HTR-8/SVneo (cell line): ENCODE measurements at places on chromosomes 11 and 22.

GRCh38 chr11:46038529-46038928 is 82.7 kb downstream of the PHF21A start:
- no peak for DNase-seq

- DNase-seq = no peak
Observed at GRCh38 chr11:26418386-26418912, 86.5 kb downstream of the ANO3 start.

DNA sequence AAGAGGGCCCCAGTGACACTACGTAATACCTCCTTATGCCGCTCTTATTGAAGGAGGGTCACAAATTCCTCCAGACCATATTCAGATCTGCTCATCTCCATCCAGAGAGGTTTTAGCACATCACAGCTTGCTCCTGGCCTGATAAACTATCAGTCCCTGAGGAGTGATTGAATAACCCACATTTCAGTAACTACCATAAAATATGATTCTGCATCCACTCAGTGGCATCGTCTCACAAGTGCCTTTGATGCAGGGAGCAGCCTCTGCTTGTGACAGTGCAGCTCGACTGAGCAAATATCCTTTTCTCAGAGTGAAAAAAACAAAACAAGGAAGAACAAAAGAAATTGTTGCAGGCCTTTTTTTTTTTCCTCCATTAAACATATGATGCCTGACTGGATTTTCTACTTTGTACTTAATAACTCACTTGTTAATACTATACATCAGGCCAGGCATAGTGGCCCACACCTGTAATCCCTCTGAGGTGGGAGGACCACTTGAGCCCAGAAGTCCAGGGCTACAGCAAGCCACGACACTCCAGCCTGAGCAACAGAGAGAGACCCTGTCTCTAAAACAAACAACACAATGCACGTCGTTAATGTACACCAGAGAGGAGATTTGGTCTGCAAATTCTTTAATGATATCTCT is 64.5 kb downstream of the DDX10 start:
- DNase-seq = no peak

- no peak for DNase-seq
Observed at GRCh38 chr11:102457865-102458264, 5.3 kb upstream of the TMEM123 start.

DNA sequence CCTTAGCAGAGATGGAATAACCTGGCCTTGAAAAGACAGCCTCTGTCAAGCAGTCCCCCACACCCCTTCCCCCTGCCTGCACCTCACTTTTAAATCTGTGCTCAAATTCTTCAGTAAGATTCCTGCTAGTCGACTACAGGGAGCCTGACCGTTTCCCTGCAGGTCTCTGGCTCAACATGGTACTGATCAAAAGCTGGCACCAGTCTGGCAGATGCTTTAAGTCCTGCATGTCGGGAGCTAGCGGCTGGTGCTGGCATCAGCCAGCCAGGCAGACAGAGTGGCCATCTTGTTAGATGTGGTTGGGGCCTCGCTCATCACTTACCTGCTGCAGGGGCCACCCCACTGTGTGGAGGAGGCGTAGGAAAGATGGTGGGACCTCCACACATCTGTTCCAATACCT is 204.4 kb upstream of the SORL1-AS1 start:
- no peak for DNase-seq

DNA sequence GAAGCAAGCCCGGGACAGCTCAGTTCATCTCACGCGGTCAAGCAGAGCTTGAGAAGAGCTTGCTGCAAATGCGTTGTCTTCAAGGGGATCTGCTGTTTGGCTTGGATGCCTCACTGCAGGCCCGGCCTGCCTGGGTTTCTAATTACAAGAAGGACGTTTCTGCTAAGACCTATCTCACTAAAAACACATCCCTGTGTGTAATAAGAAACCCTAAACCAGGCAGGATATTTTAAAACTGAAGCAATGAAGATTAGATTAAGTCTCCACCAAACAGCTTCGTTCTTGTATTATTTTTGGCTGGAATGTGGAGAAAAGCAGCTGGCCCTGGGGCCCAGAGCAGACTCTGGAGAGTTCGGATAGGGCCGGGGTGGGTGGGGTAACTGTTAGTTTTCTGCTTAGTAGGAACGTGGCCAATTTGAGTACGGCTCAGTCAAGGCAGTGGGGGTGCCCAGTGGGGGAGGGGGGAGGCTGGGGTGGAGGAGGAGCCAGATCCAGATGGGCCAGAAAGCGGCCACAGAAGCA is 6.0 kb downstream of the PKNOX2 start:
- DNase-seq = no peak

GRCh38 chr11:95443386-95443785 is 212.4 kb upstream of the SESN3 start:
- no peak for DNase-seq

DNA sequence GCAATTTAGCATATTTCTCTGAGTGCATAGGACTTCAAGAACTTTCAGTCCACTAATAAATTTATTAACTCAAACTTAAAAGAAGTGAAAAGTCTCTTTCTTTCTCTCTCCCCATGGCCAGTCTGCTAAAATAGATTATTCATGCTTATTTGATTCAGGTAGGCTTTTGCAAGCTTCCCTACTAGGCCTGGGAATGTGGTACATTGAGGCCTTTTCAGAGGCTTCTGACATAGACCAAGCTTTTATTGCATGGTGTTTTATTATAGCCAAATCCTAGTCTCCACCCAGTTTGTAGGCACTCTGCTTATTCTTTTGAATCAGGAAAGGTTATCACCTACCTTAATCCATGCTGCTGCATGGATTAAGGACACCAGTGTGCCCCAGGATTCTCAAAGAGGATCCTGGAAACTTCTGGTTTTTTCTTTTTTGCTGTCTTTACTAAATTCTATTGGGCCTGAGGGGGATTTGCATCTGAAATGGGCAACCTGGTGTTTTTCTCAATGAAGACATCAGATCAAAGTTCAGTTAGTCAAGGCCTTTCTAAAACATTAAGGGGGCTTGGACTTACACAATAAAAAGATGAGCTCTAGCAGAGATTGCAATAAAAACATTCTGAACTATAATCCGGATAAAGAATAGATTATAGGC is 92.2 kb downstream of the ELP4 start:
- DNase-seq = no peak
